ENCODE measurements at places on chromosomes 13 and 19. TPM values are rescaled to one million over a fixed set of nuclear protein-coding genes. Genes with fewer than 3 reads are reported as not detected.

GRCh38 chr19:45161738-45162607 lies 1.2 kb upstream of the NKPD1 start:
- no peak overlapping the region for H3K27ac ChIP-seq
- H3K27me3 ChIP-seq = peaks cover 3% of the 10 kb centered on the region
- no peaks in the 10 kb centered on the region for H3K36me3 ChIP-seq

DNA sequence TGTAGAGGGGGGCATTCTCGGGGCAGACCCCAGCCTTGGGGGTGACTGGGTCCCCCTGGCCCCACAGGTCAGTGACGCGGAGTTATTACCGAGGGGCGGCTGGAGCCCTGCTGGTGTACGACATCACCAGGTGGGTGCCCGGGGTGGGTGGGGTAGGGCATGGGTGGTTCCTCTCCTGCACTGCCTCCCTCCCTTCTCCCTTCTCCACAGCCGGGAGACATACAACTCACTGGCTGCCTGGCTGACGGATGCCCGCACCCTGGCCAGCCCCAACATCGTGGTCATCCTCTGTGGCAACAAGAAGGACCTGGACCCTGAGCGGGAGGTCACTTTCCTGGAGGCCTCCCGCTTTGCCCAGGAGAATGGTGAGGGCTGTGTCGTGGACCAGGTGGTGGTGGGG lies 5.7 kb downstream of the RAB4B start:
- no peak for DNase-seq
- H3K36me3 ChIP-seq = peaks cover 6% of the 10 kb centered on the region
- peaks cover 25% of the 10 kb centered on the region for H3K4me1 ChIP-seq
- no peak overlapping the region for H3K27ac ChIP-seq
- H3K4me3 ChIP-seq = no peak overlapping the region

- H3K36me3 ChIP-seq = no peaks in the 10 kb centered on the region
- DNase-seq = no peak
- H3K4me1 ChIP-seq = no peaks in the 10 kb centered on the region
These were observed 384.5 kb downstream of the LIG4 start for GRCh38 chr13:107830804-107831203.

DNA sequence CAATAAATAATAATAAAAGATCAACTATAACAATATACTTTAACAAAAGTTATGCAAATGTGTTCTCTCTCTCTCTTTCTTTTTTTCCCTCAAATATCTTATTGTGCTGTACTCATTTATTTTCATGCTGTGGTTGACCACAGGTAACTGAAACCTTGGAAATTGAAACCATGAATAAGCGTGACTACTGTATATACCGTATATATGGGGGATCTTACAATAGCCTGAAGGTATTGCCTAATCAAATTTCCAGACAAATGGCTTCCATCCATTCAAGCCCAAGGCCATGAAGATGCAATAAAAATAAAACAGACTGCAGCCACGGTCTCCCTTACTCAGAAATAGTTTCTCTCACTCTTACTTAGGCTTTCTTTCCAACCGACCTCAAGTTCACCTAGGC lies 98.3 kb downstream of the SLITRK6 start:
- no peaks in the 10 kb centered on the region for H3K27me3 ChIP-seq
- no peaks in the 10 kb centered on the region for H3K4me1 ChIP-seq
- no peaks in the 10 kb centered on the region for H3K36me3 ChIP-seq

Gene TNFRSF19
- total RNA-seq = not detected

GRCh38 chr19:1756705-1757465 lies 3.6 kb downstream of the ONECUT3 start:
- H3K27ac ChIP-seq = no peak overlapping the region
- H3K36me3 ChIP-seq = no peaks in the 10 kb centered on the region
- H3K4me1 ChIP-seq = peaks cover 12% of the 10 kb centered on the region

Gene TMEM150B
- total RNA-seq = not detected

Data from activated naive CD4-positive, alpha-beta T cell treated with anti-CD3 and anti-CD28 coated beads for 36 hours (primary cell).